ENCODE measurements at places on chromosomes 6 and 20.
A peak's percentile ranks its signal among the peaks of the same experiment; 100 is the strongest.

DNA sequence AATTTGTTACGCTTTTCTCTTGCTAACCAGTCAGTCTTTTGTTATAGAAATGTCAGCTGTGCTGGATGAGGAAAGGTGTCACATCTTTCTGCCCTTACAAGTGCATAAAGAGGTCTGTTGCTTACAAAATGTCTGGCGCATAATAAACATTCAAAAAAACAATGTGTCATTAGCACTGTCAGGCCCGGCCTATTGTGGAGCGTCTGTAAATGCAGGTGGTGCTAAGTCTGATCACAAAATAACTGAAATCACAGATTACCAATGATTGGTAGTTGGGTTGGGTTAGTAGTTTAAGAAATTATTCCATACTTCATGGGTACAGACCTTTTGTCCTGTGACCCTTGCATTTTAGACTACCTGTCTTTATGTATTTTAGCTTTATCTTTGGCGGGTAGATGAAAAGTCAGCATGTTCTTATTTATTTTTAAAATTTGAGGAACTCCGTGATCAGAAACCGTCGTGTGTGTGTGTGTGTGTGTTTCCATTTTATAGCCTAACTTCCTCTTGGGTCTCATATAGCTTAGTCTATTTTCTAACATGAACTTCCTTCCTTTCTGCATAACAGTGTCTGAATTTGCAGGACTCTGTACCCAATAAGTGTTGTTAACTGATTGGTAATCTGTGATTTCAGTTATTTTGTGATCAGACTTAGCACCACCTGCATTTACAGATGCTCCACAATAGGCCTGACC is 88.1 kb upstream of the IFNGR1 start:
- DNase-seq: no peak

- no peak for DNase-seq
Measured at GRCh38 chr6:11622156-11622555, 84.6 kb downstream of the TMEM170B start.

- peak; percentile 52 for DNase-seq
Measured at GRCh38 chr6:3233904-3234303, 6.5 kb upstream of the TUBB2B start.

DNA sequence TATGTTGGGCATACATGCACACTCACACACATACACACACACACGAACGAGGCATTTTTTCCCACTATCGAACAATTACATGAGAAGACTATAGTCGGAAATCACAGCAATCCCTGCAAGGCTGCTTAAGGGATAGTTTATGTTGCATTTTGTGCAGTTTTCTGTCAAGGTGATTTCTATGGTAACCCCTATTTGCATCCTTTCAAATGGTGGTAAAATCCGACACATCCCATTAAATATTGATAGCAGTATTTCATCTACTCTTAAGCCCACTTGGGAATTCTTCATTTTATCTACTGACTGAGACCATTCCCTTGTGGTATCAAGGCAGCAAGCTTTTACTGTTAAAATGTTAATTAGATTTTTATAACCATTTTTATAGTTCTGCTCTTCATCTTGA is 457.8 kb downstream of the HACE1 start:
- DNase-seq: peak; percentile 9

DNA sequence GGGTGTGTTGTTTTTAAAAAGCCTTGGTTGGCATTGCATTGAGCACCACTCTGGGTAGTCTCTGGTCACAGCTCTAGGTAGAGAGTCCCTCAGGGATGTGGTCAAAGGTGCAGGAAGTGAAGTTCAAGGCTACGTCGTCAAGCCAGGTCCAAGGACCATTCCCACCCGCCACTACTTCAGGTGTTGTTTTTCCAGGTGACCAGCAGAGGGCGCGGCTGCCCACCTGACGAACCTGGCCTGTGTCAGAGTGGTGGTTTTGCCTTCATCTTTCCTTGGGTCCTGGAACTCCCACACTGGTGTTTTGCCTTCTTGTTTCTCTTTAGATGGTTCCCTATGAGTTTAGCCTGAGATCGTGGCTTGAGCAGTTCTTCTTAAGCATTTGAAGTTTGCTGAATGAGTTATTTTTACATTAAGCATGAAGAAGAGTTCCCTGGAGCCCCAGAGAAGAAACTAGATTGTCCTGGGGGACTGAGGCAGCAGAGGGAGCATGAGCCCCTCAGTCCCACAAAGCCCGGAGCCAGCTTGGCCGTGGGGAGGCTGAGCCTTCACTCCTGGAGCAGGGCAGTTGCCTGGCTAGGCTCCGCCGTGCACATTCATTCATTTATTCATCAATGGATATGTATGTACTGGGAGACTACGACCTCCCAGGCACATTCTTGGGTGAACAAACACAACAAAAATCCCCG is 5.6 kb upstream of the PHACTR3 start:
- peak; percentile 25 for DNase-seq

GRCh38 chr6:2266031-2266795 is 20.8 kb upstream of the GMDS start:
- no peak for DNase-seq

- no peak for DNase-seq
Measured at GRCh38 chr6:17292600-17293133, 11.5 kb downstream of the RBM24 start.

All from NCI-H69 (cell line).